ENCODE measurements at places on chromosomes 5 and 9. TPM values are rescaled to one million over a fixed set of nuclear protein-coding genes. Genes with fewer than 3 reads are reported as not detected.

The ADAM19 gene
- total RNA-seq, result 49.9 TPM

The COL27A1 gene
- 9.1 TPM for total RNA-seq

The CDH9 gene
- not detected for total RNA-seq

The CCNO gene
- 0.22 TPM for total RNA-seq

The HAND1 gene
- total RNA-seq, result not detected

The TRPM6 gene
- under 0.01 TPM for total RNA-seq

The ZDHHC11 gene
- total RNA-seq, result 0.44 TPM

The SPATA31C1 gene
- not detected for total RNA-seq

The CTSV gene
- total RNA-seq, result 0.89 TPM

The C6 gene
- total RNA-seq, result 0.11 TPM

The CDHR2 gene
- not detected for total RNA-seq

The FIBCD1 gene
- total RNA-seq, result 1.4 TPM

The RLN2 gene
- 0.25 TPM for total RNA-seq

The CAPSL gene
- not detected for total RNA-seq

The MTAP gene
- total RNA-seq, result 39.6 TPM

The PNPLA7 gene
- total RNA-seq, result 0.55 TPM

The DMGDH gene
- total RNA-seq, result 3.6 TPM

The FANCG gene
- total RNA-seq, result 23.1 TPM
